ENCODE measurements at places on chromosomes 3 and 15.

DNA sequence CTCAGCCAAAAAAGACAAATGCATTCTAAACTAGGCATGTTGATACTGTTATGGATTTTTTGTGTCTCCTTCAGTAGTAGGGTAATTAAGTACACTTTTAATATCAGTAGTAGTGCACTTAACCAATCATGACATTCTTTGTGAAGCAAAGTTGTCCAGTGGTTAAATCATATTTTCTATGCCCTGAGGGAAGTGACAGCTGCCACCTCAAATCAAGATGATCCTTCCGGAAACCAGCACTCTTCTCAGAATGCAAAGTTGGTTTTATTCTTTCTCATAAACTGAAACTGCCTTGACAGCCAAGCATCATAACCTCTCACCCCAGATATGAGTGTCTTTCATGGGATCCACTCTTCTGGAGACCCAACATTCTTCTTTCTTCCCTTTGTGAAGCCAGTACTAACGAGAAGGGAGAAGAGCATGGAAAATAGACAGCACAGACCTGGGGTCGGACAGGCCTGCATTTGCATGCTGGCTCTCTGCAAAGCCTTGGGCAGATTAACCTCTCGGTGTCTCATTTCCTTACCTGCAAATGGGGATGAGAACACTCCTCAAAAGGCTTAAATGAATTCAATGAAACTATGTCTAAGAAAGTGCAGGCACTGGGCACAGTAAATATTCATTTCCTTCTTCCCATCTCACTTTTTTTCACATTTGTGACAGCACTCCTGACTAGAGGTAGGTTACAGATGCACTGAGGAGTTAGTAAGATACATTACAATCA lies 13.2 kb downstream of the AAGAB start:
- peak; percentile 47 for DNase-seq

- no peak for DNase-seq
These were observed 218.3 kb downstream of the CTNNB1 start for GRCh38 chr3:41417574-41417973.

- DNase-seq: peak; percentile 22
These were observed 265.2 kb upstream of the TLE3 start for GRCh38 chr15:70362886-70363285.

GRCh38 chr3:147680837-147681483 lies 271.8 kb downstream of the ZIC1 start:
- no peak for DNase-seq

DNA sequence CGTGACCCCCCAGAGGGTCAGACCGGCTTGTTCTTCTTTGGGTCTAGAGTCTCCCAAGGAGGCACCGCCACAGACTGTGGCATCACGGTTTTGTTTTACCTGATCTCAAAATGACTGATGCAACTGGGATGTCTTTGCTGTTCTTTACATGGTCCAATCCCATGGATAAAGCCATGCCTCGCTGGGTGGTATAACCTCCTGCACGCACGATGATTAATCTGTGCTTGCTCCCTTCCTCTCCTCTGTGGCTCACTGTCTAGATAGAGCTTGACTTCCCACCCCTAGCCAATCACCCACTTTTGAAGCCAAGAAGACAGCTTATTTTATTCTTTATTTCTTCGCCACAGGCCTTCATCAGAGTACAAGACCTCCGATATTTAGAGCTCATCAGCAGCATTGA lies 36.6 kb upstream of the RHO start:
- no peak for DNase-seq

- no peak for DNase-seq
These were observed 42.3 kb downstream of the CPN2 start for GRCh38 chr3:194308601-194309449.

- no peak for DNase-seq
These were observed 227.1 kb upstream of the CGNL1 start for GRCh38 chr15:57149196-57149595.

DNA sequence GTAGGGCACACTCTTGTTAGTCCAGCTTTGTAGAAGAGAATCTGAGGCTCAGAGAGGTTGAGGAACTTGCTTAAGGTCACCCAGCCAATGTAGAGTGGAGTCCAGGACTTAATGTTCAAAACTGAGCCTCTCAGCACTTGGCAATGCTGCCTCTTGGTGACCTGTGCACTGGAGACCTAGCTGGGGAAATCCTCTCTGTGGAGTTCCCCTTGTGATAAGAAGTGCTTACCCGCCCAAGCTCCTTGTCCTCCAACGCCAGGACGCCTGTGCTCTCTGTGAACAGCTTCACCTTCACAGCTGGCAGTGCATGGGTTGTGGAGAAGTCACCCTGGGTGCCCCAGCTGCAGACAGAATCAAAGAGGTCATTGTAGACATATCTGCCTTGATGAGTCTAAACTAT lies 219.1 kb upstream of the FEZF2 start:
- DNase-seq: no peak

DNA sequence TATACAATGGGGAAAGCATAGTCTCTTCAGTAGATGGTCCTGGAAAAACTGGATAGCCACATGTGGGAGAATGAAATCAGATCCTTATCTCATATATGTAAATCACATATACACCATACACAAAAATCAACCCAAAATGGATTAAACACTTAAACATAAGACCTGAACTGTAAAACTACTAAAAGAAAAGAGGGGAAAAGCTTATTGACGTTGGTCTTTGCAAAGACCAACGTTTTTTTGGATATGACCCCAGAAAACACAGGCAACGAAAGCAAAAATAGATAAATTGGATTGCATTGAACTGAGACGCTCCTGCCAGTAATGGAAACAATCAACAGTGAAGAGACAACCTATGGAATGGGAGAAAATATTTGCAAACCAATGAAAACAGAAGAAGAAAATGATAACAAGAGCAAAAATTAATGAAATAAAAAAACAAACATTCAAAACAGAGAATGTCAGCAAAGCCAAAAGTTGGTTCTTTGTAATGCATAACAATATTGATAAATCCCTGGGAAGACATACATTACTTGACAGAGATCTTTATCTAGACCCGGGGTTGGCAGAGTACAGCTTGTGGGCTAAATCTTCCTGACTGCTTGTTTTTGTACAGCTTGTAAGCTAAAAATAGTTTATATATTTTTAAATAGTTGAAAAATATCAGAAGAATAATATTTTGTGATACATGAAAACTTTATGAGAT lies 86.9 kb downstream of the NEO1 start:
- no peak for DNase-seq

- no peak for DNase-seq
These were observed 188.0 kb downstream of the KLHL25 start for GRCh38 chr15:85606738-85607137.

- peak; percentile 38 for DNase-seq
These were observed 581.4 kb upstream of the TBL1XR1 start for GRCh38 chr3:177778633-177779032.

DNA sequence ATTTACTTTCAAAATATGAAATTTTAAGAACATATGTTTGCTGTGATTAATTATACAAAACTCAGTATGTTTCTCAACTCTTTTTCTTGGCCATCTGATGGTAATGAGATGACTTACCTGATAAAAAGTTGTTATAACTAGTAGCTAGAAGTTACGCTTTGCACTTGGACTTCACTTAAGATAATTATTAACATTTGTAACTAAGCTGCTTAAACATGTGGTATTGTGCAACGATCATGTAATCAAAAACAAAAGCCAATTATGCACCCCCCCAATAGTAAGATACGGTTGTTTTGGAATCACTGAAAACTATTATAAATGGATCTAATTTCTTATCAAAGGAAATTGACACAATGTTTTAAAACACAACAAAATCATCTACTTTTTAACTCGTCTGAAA lies 342.9 kb downstream of the CNTN3 start:
- no peak for DNase-seq

GRCh38 chr3:138950006-138950644 lies 3.1 kb downstream of the FOXL2NB start:
- no peak for DNase-seq

DNA sequence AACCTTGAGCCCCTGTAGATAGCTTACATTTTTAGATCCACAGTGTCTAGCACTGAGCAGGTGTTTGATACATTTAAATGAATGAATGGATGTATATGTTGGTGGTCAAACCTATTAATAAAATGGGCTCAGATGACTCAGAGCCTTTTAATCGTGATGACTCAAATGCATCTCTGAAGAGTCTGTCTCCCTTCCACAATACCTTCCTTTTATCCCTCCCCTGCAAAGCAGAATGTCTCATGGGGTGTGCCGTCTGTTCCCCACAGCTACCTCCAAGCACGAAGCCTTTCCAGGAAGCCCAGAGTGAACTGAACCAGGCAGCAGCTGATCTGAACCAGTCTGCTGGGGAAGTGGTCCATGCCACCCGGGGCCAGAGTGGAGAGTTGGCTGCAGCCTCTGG lies 303.5 kb upstream of the TPM1 start:
- peak; percentile 93 for DNase-seq

Data from M059J (cell line).